ENCODE measurements at places on chromosomes 1 and 21. TPM values are rescaled to one million over a fixed set of nuclear protein-coding genes. Genes with fewer than 3 reads are reported as not detected.
A peak's percentile ranks its signal among the peaks of the same experiment; 100 is the strongest.

- H3K27me3 ChIP-seq, result no peaks in the 10 kb centered on the region
- peaks cover 14% of the 10 kb centered on the region for H3K4me1 ChIP-seq
- no peaks in the 10 kb centered on the region for H3K36me3 ChIP-seq
- H3K4me3 ChIP-seq, result no peak overlapping the region
These were observed 7.1 kb downstream of the PADI1 start for GRCh38 chr1:17212009-17212408.

- H3K27me3 ChIP-seq, result no peaks in the 10 kb centered on the region
- H3K27ac ChIP-seq, result no peak overlapping the region
- H3K4me3 ChIP-seq, result no peak overlapping the region
- H3K4me1 ChIP-seq, result peaks cover 16% of the 10 kb centered on the region
- no peak for DNase-seq
These were observed 63.3 kb upstream of the ARTN start for GRCh38 chr1:43870306-43870705.

PPM1J gene
- 7.9 TPM for total RNA-seq

HCRTR1 gene
- total RNA-seq, result not detected

DNA sequence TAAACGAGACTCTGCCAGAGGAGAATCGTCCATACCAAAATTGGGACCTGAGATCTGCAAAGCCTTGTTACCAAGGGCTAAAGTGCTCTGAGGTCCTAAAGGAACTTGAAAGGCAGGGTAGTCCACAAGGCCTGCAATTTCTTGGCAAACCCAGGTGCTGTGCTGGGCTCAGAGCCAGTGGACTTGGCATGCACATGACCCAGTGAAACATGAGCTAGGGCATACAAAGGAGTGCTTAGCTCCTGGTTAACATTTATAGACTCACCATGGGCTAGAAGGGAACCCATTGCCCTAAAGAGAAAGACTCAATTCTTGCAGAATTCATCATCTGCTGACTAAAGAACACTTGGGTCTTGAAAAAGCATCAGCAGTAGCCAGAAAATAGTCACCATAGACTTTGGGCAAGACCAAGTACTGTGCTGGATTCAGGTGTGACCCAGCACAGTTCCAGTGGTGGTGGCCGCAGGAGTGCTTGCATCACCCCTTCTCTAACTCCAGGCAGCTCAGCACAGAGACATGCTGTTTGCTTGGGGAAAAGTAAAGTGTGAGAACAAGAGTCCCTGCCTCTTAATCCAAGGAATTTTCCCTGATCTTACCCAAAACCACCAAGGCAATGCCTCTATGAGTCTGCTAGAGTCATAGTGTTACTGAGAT lies 1069.4 kb upstream of the ADGRL2 start:
- H3K27ac ChIP-seq, result no peak overlapping the region
- H3K4me3 ChIP-seq, result no peak overlapping the region
- DNase-seq, result no peak
- no peaks in the 10 kb centered on the region for H3K36me3 ChIP-seq
- H3K27me3 ChIP-seq, result no peaks in the 10 kb centered on the region

OR2L8 gene
- total RNA-seq, result not detected

DNA sequence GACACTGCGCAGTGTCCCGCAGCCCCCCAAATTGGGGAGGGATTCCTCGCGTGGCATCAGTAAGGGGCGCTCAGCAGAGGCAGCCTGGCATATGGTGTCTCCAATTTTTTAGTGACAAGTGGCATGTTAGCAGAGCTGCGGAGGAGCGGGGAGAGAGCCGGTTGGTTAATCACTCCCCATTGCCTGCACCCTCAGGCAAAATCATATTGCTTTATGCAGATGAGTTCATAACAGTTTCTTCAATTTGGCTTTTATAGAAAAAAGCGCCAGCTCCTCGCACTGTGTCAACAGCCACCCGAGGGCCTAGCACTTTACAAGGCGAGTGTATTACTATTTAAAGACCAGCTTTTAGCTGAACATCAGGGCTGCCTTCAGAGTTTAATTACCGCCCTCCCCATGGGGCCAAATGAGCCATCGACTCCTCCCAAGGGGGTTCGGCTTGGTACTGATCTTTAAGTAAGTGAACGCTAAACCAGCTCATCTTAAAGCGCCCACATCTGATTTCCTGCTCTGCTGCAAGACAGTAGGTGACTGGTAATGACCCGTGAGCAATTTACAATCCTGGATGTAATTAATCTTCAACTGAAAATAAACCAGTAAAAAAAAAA lies 298.9 kb downstream of the DSCAM start:
- no peak overlapping the region for H3K27ac ChIP-seq
- no peaks in the 10 kb centered on the region for H3K36me3 ChIP-seq
- H3K4me3 ChIP-seq, result no peak overlapping the region
- H3K4me1 ChIP-seq, result no peaks in the 10 kb centered on the region

DNA sequence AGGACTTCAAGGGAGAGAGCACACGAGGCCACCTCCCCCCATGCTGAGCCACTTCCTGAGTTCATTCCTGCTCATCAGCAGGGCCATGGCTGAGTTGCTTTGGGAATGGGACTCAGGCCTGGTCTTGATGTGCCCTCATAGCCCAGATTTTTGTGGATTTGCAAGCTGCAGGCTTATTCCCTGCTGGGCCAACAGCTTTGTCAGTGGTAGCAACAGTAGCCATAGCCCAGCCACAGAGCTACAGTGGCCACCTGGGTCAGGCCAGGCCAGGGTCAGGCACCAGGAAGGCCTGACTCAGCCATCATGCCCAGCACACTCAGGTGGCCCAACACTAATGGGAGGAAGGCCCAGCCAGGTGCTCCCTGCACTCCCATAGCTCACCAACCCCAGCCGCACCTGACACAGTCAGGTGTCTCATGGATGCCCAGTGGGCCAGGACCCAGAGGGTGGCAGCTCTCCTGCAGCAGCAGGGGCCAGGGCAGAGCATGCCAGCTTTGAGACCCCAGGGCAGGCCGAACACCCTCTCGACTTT lies 33.5 kb downstream of the EPHA2 start:
- no peaks in the 10 kb centered on the region for H3K27me3 ChIP-seq
- H3K4me3 ChIP-seq, result no peak overlapping the region
- peaks cover 5% of the 10 kb centered on the region for H3K36me3 ChIP-seq
- peak overlapping the region; percentile 21 for H3K27ac ChIP-seq
- peaks cover 34% of the 10 kb centered on the region for H3K4me1 ChIP-seq

GRCh38 chr1:43711049-43711448 lies 3.7 kb downstream of the ST3GAL3 start:
- H3K27ac ChIP-seq, result no peak overlapping the region
- no peak overlapping the region for H3K4me3 ChIP-seq
- H3K27me3 ChIP-seq, result no peaks in the 10 kb centered on the region
- no peak for DNase-seq
- H3K36me3 ChIP-seq, result no peaks in the 10 kb centered on the region

VCAM1 gene
- total RNA-seq, result 5.6 TPM

GRCh38 chr1:22688466-22688865 lies 22.2 kb upstream of the EPHB2 start:
- no peak overlapping the region for H3K27ac ChIP-seq
- no peaks in the 10 kb centered on the region for H3K4me1 ChIP-seq
- H3K36me3 ChIP-seq, result no peaks in the 10 kb centered on the region
- no peak overlapping the region for H3K4me3 ChIP-seq
- no peak for DNase-seq
- no peaks in the 10 kb centered on the region for H3K27me3 ChIP-seq

CTH gene
- 4.2 TPM for total RNA-seq

GRCh38 chr1:203932556-203932955 lies 71.2 kb downstream of the SNRPE start:
- H3K4me3 ChIP-seq, result no peak overlapping the region
- DNase-seq, result no peak

RPE65 gene
- not detected for total RNA-seq

TP73 gene
- total RNA-seq, result 8.1 TPM
